GM04504 (cell line): ENCODE measurements at places on chromosomes 6 and 20.

DNA sequence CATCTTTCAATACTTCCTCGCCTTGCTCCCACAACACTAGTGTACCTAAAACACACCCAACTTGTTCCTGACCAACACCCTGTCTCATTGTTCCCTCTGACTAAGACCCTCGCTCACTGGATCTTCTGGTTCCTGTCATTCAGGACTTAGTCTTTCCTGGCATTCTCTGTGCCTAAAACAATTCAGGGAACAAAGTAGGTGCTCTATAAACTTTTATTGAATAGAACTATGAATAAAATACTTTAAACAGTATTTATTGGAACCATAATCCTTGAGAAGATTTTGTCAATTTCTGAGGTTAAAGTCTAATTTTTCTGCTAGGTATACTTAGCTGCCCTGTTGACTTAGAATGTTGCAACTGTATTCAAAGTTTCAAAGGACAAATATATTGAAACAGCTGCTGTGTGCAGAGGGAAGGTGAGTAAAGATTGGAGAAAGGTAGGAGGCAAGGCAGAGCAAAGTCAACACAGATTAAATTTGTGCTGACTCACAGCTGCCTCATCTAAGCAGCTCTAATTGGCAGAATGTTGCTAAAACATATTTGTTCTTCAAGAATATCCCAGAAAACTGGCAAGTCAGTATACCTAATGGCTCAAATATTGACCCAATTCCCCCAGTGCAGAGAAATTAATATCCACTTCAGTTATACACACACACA lies 37.6 kb downstream of the GSTA2 start:
- DNase-seq = no peak

- no peak for DNase-seq
Measured at GRCh38 chr6:16102208-16102607, 26.7 kb upstream of the MYLIP start.

GRCh38 chr6:157659536-157660271 lies 163.3 kb upstream of the SNX9 start:
- DNase-seq = no peak

GRCh38 chr6:15551262-15551661 lies 111.6 kb downstream of the DTNBP1 start:
- DNase-seq = no peak

DNA sequence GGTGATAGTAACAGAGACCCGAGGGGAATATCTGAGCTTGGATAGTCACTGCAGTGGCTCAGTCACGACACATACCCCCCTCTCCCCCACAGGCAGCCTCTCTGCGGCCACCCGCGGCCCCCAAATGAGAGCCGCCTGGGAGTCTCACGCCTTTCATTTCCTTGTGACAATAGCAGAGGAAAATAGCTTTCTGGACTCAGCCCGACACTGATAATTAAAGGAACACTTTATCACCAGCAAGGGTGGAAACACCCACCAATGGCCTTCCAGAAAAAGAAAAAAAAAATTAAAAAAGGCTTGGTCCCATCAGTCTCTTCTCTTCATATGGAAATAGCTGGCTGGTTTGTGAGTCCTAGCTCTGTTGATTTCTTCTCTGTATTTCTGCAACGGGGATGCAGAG lies 35.1 kb upstream of the KCNG1 start:
- no peak for DNase-seq

DNA sequence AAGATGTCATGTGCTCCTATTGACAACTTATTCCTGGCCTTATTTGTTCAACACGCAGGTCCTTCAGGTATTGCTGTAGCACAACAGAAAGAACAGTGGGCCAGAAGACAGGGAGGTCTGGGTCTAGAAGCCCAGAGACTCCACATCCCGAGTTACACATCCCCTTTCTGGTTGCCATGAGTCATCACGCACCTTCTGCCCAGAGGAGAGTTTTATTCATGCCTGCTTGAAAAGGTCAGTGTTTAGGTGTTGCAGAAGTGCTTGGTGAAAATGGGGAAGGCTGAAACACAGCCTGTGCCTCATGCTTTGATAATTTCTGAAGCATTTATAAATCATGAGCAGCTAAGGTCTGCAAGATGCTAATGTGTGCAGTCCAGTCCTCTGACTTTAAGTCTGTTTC lies 256.4 kb downstream of the GMPR start:
- no peak for DNase-seq

DNA sequence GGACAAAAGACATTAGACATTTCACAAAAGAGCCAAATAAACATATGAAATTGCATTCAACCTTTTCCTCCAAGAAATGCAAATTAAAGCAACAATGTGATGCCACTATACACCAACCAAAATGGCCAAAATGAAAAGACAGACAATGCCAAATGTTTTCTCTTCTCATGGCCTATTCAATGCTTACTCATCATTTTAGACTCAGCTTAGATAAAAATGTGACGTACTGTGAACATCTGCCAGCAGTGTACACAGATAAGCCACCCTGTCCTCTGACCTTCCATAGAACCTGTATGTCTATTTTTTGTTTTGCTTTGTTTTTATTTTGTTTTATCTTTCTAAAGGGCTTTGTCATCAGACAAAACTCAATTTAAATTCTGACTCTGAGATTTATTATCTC lies 385.2 kb downstream of the FRK start:
- DNase-seq = no peak

GRCh38 chr20:33894798-33895197 lies 83.7 kb downstream of the CHMP4B start:
- no peak for DNase-seq

GRCh38 chr6:122717350-122717749 lies 62.2 kb upstream of the FABP7 start:
- no peak for DNase-seq

DNA sequence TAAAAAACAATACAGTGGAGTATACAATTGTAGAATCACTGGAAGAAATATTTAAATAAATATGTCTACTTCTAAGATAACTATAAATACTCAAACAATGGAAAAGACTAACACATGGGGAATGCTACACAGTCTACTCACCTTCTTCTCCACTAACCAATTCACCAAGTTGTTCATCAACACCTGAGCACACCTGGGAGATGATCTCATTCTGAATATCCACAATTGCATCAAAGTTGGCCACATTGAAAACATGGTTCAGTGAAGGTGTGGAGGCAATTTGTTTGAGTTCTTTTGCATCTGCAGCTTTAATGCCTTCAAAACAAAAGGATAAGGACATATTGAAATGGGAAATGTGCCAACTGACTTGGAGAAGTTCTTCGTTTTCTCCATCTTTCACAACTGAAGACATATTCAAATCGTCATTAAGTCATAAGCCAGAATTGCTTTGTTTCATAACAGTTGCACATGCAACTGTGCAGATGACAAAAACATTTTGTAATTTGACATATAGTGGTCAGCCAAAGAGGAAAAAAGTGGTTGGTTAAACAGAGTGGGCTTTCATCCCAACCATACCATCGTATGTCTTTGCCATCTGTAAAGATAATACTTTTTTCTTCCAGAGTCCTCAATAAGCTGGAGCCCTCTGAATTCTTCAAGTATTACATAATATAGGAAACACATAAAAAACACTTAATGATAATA lies 17.5 kb downstream of the COL12A1 start:
- DNase-seq = no peak

GRCh38 chr6:11296449-11297375 lies 64.2 kb upstream of the NEDD9 start:
- DNase-seq = no peak

DNA sequence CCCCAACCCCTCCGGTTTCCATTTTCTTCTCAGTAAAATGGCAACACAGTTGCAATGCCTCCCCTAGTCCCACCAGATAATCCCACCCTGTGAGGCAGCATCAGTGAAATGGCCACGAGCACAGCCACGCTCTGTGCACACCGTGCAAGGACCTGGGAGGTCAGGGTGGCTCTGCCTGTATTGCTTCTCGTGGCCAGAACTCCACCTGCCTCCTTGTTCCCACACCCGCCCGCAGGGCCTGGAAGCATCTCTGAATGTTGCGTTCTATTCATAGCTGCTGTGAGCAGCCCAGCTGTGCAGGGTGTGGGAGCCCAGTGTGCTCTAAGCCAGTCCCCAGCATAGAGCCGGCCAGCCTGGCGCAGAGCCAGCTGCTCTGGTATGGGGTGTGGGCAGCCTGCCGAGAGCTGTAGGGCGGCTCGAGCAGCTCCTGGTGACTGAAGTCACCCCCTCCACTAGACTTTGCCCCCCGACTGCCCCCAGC lies 161.1 kb downstream of the DLL1 start:
- DNase-seq = no peak

DNA sequence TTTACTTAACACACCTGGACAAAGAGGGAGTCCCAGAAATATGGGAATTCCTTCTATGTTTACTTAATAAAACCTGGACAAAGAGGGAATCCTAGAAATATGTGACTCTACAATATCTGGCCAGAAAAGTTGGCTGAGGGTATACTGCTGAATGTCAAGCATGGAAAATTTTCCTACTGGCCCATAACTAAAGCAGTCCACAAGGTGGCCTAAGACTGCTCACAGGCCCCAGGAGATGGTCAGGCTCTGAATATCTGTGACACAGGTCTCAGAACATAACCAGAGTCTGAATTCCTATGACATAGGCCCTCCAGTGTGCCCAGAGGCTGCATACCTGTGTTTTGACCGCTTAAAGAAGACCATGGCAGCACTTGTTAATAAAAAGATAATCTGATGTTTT lies 578.2 kb upstream of the NRSN1 start:
- no peak for DNase-seq

- DNase-seq = no peak
Measured at GRCh38 chr20:22789676-22790075, 205.3 kb upstream of the FOXA2 start.
